ENCODE measurements at places on chromosomes 5 and 9. TPM values are rescaled to one million over a fixed set of nuclear protein-coding genes. Genes with fewer than 3 reads are reported as not detected.

The SPEF2 gene
- total RNA-seq = 17.8 TPM

The SPINK6 gene
- not detected for total RNA-seq

The ADGRD2 gene
- total RNA-seq = 0.74 TPM

The PTPRD gene
- 32.5 TPM for total RNA-seq

The FSD1L gene
- 12.2 TPM for total RNA-seq

The SLC36A2 gene
- 0.47 TPM for total RNA-seq

- H3K4me3 ChIP-seq = peak overlapping the region; percentile 99
- peak; percentile 43 for DNase-seq
- H3K36me3 ChIP-seq = no peaks in the 10 kb centered on the region
- no peaks in the 10 kb centered on the region for H3K27me3 ChIP-seq
Observed at GRCh38 chr9:97985058-97985861, 2.1 kb downstream of the ANP32B start.

GRCh38 chr5:9627541-9627940, 2.6 kb downstream of the TAS2R1 start:
- no peak overlapping the region for H3K4me3 ChIP-seq
- no peak overlapping the region for H3K27ac ChIP-seq
- H3K4me1 ChIP-seq = no peaks in the 10 kb centered on the region

DNA sequence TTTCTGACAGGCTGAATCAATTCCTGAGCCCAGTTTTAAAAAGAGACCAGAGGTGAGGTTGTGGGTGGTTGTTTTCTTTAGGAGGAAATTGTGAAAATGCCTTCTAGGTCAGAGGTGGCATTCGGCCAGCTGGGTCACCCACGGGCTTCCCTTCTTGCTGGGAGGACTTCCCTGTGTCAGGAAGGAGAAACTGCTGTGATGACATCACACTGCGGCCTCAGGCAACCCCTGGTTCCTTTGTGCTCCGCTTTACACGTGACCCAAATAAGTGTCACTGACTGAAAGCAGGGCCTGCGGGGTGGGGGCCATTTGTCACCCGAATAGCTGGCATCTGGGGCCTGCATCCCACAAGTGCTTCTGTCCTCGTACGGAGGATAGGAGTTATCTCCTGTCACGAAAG, 39.7 kb downstream of the FABP6 start:
- no peaks in the 10 kb centered on the region for H3K27me3 ChIP-seq
- no peak overlapping the region for H3K4me3 ChIP-seq
- no peaks in the 10 kb centered on the region for H3K36me3 ChIP-seq
- H3K4me1 ChIP-seq = peaks cover 30% of the 10 kb centered on the region
- H3K27ac ChIP-seq = peak overlapping the region; percentile 55
- peak; percentile 80 for DNase-seq

DNA sequence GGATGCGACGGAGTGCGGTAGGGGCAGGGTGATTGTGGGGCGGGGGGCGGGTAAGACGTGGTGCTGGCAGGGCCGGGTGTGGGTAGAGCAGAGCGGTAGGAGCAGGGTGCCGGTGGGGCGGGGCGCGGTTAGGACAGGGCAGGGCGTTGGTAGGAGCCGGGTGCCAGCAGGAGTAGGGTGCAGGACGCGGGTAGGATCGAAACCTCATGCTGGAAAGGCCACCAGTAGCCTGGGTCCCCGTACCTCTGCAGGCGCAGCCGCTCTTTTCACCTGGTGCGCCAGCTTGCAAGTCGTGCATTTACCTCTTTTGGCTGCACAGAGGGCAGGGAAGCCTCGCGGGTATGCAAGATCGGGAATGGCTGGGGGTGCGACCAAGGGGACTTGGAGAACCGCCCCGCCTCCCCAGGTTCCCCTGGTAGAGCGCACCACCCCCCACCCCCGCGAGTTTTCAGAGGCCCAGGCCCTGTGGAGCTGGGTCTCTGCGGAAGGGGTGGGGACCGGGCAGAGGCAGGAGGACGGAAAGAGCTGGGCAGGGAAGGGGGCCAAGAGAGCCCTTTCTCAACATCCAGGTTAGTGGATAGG, 104.8 kb upstream of the SIMC1 start:
- H3K27me3 ChIP-seq = no peaks in the 10 kb centered on the region
- H3K27ac ChIP-seq = no peak overlapping the region
- H3K36me3 ChIP-seq = no peaks in the 10 kb centered on the region
- peaks cover 21% of the 10 kb centered on the region for H3K4me1 ChIP-seq

- no peaks in the 10 kb centered on the region for H3K36me3 ChIP-seq
- no peaks in the 10 kb centered on the region for H3K27me3 ChIP-seq
- peak within 1 kb of the TSS; percentile 78 for H3K4me3 ChIP-seq
- peak within 1 kb of the TSS; percentile 90 for H3K27ac ChIP-seq
Observed at GRCh38 chr5:151758430-151759241, at the start of gene ATOX1. Gene ATOX1 (minus strand): TSS chr5:151758631. CDS start chr5:151758551, 80 bp downstream.

- H3K27me3 ChIP-seq = no peaks in the 10 kb centered on the region
- H3K4me1 ChIP-seq = peaks cover 13% of the 10 kb centered on the region
- H3K4me3 ChIP-seq = no peak overlapping the region
- H3K27ac ChIP-seq = no peak overlapping the region
- no peaks in the 10 kb centered on the region for H3K36me3 ChIP-seq
Observed at GRCh38 chr5:93676704-93677103, 64.7 kb downstream of the POU5F2 start.

DNA sequence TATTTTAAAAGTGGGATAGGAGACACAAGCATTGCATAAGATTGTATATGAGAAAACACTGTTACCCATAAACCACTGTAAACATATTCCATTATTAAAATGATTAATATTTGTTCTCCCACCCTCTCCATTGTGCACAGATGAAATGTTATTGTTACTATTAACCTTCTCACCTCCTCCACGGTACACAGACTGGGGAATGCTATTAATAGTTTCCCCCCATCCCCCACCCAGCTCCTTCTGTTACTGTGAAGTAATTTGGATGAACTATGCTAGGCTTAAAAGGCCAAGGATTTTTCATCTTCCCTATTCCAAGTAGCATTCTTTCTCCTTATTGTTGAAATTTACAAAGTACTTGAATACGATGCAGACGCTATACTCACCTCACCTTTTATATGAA, 91.4 kb downstream of the JAKMIP2 start:
- no peak overlapping the region for H3K4me3 ChIP-seq
- DNase-seq = no peak
- no peak overlapping the region for H3K27ac ChIP-seq
- no peaks in the 10 kb centered on the region for H3K27me3 ChIP-seq

DNA sequence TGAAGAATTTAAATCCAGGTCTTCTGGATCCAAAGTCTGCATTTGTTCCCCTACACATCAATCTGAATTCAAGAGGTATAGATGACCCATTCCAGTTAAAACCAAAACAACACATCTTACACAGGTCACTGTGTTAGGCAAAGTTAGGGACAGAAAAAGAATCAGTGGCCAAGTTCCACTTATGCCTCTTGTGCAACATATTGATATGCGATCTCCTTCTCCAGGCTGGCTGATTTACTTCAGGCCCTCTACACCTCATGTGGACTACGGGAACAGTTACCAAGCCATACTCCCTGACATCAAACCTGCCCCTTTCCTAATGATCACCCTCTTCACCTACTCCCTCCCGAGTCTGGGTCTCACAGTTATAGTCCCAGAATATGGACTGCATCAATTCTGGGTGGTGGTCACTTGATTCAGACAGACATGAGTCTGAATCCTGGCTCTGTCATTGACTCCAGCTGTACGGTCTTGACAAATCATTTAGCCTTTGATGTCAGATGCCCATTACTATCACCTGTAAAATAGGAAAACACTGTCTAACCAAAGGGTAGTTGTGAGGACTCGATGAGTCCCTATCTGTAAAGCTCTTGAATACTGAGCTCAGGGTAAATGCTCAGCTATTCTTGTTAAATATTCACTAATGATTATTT, 26.0 kb downstream of the GOLGA1 start:
- H3K36me3 ChIP-seq = no peaks in the 10 kb centered on the region
- H3K4me3 ChIP-seq = no peak overlapping the region
- DNase-seq = no peak
- H3K4me1 ChIP-seq = no peaks in the 10 kb centered on the region
- H3K27me3 ChIP-seq = no peaks in the 10 kb centered on the region

DNA sequence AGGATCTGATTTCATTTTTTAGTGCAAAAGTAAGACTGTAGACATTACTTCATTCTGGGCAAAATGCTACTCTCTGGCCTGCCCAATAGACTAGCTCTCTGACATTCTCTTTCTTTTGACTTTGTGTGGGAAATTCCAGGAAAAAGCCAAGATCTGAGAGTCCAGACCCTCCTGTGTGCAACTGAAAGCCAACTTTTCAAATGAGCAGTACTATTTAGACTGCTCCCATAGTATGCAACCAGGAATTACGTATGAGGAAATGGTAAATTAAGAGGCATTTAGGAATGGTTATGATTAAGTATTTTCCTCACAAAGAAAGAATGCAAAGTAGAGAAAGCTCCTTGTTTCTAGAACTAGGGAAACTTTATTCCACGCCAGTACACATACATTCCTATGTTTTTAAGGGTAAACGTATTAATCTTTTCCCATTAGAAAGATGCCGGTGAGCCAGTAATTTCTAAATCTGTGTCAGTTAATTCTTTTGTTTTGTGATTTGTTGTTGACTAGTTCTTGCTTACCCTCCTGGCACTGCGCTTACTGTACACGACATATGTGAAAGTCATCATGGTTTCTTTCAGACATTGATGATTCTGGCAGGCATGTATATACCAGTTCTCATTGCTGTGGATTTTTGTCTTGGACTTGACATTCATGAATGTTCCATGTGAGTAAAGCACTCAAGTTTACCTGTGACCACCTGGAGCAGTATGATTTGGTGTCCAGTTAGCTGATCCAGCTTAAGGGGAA, 56.0 kb downstream of the AOPEP start:
- peaks cover 6% of the 10 kb centered on the region for H3K4me1 ChIP-seq
- DNase-seq = no peak
- no peaks in the 10 kb centered on the region for H3K36me3 ChIP-seq
- H3K27ac ChIP-seq = no peak overlapping the region
- no peak overlapping the region for H3K4me3 ChIP-seq
- H3K27me3 ChIP-seq = no peaks in the 10 kb centered on the region

- H3K27ac ChIP-seq = no peak overlapping the region
- H3K4me1 ChIP-seq = no peaks in the 10 kb centered on the region
- H3K36me3 ChIP-seq = no peaks in the 10 kb centered on the region
- no peak for DNase-seq
- H3K4me3 ChIP-seq = no peak overlapping the region
Observed at GRCh38 chr9:25814023-25814422, 135.8 kb upstream of the TUSC1 start.

DNA sequence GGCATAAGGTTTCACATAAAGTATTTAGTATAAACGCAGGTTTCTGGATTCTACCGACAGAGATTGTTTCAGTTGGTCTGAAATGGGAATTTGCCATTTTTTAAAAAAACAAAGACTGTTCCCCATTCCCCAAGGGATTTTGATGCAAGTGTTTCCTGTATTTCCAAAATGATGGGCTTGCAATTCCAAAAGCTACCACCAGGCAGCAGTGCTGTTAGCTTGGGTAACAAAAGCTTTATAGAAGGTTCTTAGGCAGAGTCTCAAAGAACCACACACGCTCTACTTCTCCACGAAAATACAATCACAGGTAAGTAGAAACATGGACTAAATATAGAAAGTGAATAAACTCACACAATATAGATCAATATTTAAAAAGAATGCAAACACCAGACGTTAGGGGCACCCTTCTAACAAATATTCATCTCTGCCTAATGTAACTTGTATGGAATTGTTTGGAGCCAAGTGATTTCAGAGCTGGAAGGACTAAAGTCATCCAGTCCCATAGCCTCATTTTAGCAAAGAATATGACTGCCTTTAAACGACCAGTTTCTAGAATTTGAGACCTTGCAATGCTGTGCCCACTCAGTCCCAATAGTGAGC, 154.3 kb downstream of the SPOCK1 start:
- H3K27ac ChIP-seq = no peak overlapping the region
- no peaks in the 10 kb centered on the region for H3K36me3 ChIP-seq
- peak; percentile 84 for DNase-seq
- H3K4me3 ChIP-seq = no peak overlapping the region
- no peaks in the 10 kb centered on the region for H3K27me3 ChIP-seq
- H3K4me1 ChIP-seq = no peaks in the 10 kb centered on the region

DNA sequence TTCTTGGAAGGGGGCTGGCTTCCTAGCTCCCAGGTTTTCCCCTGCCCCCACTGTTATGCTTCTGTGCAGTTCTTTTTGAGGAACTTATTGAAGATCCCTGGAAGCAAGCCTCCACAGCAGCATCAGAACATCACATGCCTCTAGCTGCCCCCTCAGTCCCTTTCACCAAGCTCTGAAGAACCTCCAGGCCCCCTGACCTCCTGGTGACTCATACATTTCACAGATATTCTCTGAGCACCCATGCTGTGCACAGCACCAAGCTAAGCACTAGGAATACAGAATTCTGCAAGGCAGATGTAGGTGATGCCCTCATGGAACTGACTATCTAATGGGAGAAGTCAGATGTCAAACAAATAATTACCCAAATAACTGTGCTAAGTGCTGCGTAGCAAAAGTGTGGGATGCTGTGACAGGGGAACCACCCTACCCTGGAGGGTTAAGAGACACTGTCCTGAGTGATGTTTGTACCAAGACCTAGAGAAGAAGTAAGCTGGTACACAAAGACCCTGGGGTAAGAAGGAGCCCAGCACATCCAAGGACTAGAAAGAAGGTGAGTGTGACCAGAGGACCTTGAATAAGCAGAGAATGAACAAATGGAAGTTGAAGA, 213.7 kb upstream of the NR4A3 start:
- no peaks in the 10 kb centered on the region for H3K4me1 ChIP-seq
- H3K27ac ChIP-seq = no peak overlapping the region
- H3K36me3 ChIP-seq = no peaks in the 10 kb centered on the region
- H3K27me3 ChIP-seq = no peaks in the 10 kb centered on the region

DNA sequence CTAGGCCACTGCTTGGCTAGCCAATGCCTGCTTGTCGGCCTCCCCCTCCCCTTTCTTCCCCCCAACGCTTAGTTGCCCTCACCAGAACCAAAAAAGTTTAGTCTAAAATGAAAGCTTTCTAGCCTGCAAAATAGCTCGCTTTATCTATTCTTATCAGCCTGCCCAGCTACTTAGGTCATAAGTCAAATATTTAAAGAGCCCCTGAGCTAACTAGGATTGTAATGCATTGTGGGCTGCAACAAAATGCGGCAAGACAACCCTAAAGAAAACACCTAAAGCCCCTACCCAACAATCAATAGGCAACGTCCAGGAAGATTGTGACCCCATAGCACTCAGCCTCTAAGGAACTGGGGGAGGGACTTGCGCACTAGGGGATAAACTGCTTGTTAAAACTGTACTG, 38.6 kb upstream of the PCSK5 start:
- no peak overlapping the region for H3K4me3 ChIP-seq
- H3K4me1 ChIP-seq = no peaks in the 10 kb centered on the region
- DNase-seq = no peak
- no peak overlapping the region for H3K27ac ChIP-seq

GRCh38 chr5:31385774-31386537, 145.9 kb downstream of the DROSHA start:
- H3K27ac ChIP-seq = no peak overlapping the region
- no peaks in the 10 kb centered on the region for H3K36me3 ChIP-seq
- H3K4me1 ChIP-seq = no peaks in the 10 kb centered on the region

- no peaks in the 10 kb centered on the region for H3K36me3 ChIP-seq
- H3K4me3 ChIP-seq = no peak overlapping the region
- no peaks in the 10 kb centered on the region for H3K27me3 ChIP-seq
- DNase-seq = no peak
Observed at GRCh38 chr9:108081112-108081511, 591.5 kb upstream of the KLF4 start.
